NCI-H1105 (cell line): ENCODE measurements at places on chromosomes 1 and 21.

DNA sequence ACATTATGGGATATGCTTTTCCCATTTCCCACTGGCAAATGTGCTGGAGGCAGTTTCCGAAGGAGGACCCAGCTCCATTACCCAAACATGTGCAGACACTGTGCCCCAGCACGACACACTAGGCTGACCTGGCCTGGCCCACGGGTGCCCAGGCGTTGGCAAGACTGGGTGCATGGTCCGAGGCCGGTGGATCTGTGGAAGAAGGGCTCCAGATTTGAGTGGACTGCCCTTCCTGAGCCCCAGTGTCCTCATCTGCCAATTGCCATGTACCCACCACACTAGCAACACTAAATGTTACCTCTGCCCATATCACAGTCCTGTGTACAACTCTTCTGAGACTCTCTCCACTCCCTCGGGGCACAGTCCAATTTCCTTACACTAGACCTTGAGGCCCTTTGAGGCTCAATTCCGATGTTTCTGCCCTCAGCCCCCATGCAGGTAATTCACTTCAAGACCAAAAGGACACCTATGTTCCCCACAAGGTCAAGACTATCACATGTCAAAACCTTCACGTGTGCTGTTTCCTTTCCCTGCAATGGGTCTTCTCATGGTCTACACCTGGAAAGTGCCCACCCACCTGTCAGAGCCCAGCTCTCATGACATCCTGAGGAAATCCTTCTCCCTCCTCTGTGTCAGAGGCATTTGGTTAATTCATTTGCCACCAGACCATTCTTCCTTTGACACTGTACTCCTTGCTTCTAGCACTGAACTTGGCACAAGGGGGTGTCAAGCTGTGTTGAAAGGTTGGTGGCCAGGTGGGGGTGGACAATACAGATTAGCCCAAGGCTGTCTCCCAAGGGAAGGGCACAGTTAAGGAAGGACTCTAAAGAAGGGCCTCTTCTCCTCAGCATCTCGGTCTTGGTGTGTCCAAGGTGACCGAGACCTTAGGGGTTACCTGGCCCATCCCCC, 124.9 kb downstream of the DMRTB1 start:
- DNase-seq = no peak

GRCh38 chr1:95339377-95339776, 105.4 kb downstream of the RWDD3 start:
- no peak for DNase-seq

DNA sequence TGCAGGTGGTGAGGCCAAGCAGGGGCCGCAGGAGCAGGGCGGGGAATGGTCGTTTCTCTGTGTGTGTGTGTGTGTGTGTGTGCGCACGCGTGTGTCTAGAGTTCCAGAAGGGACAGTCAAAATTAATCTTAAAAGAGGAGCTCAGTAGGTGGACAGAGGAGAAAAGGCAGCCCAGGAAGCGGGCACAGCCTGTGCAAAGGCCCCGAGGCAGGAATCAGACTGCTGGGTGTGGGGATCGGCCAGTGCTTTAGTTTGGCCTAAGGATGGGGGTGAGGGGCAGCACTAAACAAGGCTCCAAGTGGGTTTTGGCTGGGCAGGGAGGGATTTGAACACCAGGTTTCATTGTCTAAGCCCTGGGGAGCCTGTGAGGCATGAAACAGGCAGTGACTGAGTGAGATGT, 21.7 kb downstream of the EPHA8 start:
- DNase-seq = no peak

- DNase-seq = peak; percentile 23
Observed at GRCh38 chr1:33182401-33182841, 578 bp upstream of the TRIM62 start.

DNA sequence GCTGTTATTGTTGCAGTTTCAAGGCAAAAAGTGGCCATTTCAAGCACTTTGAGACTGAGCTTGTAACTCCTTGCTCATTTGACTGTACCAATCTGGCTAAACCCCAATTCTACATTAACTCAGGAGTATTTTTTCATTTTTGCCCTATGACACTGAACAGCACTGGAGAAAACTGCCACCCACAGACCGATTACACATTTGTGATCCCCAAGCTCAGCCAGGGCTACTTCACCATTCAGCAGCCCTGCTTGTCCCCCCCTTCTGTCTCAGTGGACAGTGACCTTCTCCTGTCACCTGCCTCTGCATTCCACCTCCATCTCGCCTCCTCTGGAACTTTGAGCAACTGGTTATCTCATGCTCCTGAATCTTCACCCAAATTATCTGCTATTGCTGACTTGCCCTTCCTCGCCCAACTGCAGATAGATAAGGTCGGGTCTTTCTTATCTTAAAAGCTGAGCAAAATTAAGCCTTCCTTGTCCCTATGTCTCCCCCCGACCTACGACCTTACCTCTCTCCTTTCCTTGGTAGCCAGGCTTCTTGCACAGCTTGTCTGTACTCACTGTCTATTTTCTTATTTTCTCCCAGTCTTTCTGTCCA, 25.3 kb downstream of the SPATA46 start:
- DNase-seq = no peak

DNA sequence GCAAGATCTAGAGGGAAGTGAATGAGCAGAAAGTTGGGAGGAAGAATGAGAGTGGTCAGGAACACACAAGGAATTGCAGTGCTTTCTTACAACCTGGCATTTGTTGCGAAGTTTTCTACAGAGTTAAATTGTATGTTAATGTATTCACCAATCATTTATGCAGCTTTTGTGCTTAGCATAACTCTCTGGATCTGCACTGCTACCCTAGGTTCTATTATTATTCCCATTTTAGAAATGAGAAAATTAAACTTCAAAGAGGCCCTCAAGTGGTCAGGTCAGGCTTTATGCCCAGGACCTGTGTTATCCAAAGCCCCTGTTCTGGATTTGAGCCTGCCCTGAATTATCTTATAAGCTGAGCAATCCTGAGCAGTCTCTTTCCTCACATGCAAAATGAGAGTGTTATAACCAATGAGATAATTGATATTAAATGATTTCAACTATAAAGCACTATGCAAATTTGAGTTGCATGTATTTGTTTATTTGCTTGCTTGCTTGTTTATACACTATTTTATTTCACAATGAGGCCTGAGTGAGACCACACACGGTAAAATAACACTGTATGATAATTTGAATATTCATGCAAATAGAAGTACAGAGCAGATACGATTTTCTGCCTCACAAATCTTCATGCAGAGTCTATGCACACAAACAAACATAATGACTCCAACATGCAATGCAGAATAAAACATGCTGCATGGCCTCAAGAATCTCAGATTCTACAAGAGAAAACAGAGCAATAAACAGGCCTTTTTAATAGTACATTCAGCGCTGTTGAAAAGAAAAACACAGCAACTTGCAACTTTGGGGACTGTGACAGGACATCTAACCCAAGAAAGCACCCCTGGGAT, 323.0 kb downstream of the PLPP3 start:
- DNase-seq = no peak

- DNase-seq = no peak
Observed at GRCh38 chr1:228035844-228036243, 29.0 kb downstream of the WNT3A start.

DNA sequence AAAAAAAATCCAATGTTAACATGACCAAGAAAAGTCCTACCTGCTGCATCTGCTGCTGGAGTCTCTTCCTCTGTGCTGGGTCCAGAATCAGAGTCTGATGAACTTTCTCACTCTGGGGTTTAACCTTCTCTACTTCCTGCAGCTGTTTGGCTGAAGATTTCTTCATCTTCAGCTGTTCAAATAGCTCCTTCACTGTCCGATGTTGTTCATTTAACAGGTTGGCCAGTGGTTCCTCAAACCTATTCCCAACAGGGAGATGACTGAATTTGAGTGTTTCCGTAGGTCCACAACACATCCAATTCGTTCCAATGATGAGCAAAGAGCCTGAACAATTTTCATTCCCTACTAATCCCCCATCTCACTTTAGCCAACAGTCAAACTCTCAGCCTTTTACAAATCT, 79.4 kb downstream of the GON4L start:
- DNase-seq = no peak

DNA sequence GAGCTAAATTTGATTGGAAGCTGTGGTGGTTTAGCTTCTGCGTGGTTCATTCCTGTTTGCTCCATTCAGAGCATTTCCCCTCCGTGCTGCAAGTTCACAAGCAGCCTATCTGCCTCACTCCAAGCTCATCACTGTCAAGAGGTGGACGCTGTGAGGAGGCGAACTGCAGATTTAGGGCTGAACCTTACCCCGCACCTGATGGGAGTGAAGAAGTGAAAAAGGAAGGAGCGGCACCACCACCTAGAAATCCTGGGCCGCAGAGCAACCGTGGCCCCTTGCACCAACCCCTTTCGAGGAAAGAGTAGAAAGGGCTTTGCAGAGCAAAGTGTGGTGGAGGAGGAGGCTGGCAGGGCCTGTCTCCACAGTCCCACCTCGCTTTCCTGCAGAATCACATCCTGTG, 117.4 kb downstream of the IER5 start:
- no peak for DNase-seq

DNA sequence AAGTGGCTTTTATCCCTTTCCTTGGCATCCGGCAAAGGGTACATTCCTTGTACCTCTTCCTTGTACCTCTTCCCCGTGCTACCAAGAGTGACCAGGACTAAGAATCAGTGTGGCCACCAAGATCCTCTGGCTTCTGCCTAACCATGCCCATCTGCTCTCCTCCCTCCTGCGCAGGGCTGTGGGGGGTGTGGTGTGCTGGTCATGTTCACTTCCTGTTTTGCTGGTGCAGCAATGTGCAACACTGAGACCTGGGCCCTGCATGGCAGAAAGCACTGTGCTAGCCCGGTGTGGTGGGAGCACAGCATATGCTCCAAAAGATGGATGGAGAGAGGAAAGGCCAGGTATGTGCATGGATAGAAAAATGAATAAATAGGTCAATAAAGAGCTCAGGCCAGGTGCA, 33.3 kb upstream of the TENT5C start:
- no peak for DNase-seq

- DNase-seq = no peak
Observed at GRCh38 chr1:30749691-30750583, 7.6 kb downstream of the LAPTM5 start.

GRCh38 chr1:88455621-88456256, 228.3 kb upstream of the PKN2 start:
- DNase-seq = no peak

- no peak for DNase-seq
Observed at GRCh38 chr1:22133247-22133930, 9.5 kb downstream of the WNT4 start.

DNA sequence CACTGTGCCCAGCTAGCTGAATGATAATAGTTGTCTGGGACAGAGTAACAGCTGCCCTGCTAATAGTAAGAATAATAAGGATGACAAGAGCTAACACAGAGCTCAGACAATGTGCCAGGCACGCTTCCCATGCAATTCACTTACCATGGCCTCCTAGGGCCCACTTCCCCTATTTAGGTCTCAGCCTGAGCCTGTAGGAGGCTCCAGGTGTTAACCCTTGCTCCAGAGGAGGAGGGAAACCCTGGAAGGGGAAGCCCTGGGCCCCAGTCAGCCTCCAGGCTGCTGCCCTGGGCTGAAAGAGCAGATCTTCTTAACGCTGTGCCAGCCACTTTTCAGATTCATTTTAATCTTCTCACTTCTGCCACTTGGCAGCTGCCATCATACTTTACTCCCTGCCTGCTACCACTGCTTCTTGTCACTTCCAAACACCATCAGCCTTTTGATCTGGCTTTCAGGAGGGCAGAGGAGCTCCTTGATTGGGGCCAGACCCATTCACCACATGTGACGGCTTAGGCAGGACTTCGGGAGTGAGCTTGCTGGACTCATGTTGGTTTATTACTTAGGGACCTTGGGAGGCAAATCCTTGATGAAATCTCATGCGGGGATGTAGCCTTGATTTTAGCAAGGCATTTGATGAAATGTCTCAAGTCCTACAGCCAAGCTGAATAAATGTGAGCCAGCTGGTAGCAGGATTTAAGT, 66.7 kb upstream of the PARP1 start:
- DNase-seq = no peak

GRCh38 chr1:164767752-164768402, 208.9 kb downstream of the PBX1 start:
- no peak for DNase-seq

DNA sequence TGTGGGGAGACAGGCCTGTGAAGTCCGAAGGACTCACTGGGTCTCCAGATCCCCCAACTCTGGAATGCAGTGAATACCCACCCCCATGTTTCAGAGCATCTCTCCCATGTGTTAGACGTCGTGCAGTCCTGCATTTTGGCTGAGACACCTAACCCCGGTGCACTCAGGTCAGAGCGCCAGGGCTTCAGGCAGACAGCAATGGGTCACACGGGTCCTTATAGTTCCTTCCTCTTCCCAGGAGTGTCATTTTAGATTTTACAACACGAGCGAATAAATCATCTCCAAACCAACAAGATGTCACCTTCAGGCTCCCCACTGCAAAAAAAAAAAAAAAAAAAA, 5.1 kb downstream of the PRRX1 start:
- no peak for DNase-seq

DNA sequence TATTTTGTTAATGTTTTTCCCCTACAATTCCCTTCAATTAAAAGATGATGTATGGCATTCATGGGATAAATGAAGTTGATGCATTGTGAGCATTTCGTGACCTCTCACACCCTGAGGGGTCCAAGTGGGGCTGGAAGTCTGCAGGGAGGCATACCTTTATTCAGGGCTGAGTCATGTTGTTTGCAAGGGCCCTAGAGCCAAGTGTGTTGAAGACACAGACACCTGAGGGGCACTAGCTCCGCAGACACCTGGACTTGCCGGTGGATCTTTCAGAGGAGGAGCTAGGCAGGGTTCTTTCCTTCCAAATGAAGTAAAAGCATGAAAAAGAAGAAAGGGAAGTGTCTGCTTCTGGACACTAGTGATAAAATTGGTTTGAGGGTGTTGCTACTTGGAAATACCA, 57.0 kb upstream of the RGS7 start:
- no peak for DNase-seq

DNA sequence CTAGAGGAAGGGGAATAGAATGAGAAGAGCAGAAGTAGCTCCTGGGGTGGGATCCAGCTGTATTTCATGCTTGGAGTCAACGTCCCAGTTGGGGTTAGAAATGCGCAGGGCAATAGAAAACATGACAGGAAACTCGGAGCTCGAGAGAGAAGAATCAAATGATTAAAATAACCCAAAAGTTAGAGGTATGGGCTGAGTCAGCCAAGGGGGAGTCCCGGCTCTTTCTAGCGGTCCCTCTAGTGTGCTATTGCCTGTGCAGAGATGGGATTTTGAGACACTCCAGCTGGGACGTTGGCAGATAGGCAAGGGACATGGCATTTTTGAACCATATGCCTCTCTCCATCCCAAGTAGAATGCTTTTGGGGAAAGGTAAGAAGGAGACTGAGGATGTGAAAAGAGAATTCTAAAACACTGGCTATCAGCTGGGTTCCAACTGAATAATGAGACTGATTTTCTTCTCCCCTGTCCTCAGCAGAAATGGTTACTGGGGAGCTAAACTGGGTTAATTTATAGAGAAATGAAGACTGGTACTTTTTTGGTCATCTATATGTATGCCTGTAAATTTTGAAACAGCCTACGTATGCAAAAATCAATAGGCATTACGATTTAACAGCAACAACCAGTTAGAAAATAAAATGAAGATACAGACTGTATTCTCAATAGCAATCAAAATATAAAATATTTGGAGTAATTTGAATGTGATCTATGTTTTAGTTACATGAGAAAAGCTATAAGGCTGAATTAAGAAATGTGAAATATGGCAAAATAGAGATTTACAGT, 7.0 kb upstream of the VPS26C start:
- no peak for DNase-seq
